Upper lobe of right lung (tissue), 1 donor: ENCODE measurements at places on chromosomes 13 and 19.
A peak's percentile ranks its signal among the peaks of the same experiment; 100 is the strongest.

DNA sequence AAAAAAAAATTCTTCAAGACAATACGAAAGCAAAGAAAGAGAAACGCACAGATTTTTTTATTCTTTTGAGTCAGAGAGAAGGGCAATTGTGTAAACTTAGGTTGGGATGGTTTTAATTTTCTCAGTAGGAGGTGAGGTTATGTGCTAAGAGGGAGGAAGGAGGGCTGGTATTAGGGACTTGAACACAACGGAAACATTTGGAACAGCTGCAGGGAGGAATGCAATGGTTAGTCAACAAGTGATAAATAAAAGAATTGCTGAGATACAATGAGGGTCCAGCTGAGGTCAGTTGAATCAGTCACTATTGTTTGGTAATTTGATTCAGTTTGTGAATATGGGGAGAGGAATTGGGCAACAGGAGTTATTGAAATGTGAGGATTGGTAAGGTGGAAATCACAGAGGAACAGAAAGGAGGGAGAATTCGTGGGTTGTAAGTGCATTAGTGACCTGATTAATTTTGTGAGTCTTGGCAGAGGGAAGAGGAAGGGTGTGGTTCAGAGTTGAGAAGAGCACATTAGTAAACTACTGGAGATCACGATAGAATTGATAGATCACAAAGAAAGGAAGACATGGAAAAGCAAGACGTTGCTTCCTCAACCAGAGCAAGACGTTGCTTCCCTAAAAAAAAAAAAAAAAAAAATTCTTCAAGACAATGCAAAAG lies 499.5 kb upstream of the SPRY2 start:
- no peak for DNase-seq

GRCh38 chr13:40345149-40345514 lies 321.3 kb downstream of the FOXO1 start:
- no peak for DNase-seq

- no peak for DNase-seq
Measured at GRCh38 chr13:108525827-108526226, 103.6 kb upstream of the MYO16 start.

DNA sequence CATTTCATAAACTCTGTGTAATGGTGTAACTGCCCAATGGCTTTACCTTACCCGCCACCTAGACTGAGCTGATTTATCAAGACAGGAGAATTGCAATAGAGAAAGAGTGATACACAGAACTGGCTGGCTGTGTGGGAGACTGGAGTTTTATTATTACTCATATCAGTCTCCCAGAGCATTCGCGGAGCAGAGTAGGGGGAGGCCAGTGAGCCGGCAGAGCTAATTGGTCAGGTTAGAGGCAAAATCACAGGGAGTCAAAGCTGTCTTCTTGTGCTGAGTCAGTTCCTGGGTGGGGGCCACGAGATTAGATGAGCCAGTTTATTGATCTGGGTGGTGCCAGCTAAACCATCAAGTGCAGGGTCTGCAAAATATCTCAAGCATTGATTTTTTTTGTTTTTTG lies 23.4 kb upstream of the SLITRK1 start:
- no peak for DNase-seq

GRCh38 chr13:60689571-60689970 lies 292.6 kb downstream of the TDRD3 start:
- DNase-seq: no peak

DNA sequence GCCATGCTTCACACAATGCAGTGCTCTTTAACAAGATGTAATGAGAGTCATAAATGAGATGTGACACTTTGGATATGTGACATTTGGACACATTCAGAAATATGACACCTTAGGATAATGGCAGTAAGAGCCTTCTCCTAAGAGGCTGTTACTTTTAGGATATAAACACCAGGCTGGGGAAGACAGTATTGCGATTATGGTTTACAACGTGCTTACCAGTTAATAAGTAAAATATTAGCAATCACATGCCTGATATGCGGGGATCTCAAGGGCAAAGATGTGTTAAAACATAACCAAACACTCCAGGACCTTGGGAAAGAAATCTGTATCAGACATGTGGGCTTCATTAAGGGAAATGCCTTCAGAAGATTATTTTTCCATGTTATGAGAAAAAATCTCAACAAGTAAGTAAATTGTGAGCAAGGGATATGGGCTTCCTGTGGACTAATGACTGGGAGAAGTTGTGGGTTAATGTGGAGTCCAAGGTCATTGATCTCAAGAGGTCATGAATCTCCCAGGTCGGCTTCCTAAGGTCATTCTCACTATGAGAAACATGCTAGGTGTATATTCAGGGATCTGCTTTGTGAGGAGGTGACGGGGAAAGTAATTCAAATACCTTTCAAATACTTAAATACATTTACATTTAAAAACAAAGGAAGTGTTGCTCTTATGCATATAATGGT lies 105.3 kb downstream of the STARD13 start:
- no peak for DNase-seq

GRCh38 chr13:93786846-93787489 lies 560.4 kb downstream of the GPC6 start:
- DNase-seq: no peak

DNA sequence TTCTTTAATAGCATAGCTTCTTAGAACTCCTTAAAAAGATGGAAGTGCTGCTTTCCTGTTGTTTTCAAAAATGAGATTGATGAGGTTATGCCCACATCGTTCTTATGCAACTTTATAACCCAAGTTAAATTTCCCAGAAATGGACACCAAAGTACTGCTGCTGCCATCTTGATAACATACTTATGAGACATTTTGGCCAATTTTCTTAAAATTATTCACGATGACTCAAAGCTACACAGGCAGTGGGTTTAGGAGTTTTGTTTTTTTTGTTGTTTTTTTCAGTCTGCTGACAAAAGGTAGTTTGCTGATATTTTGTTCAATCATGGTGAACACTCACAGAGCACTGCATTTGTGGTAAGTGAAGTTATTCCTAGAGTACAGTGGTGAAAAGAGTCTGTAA lies 54.9 kb upstream of the RFC3 start:
- DNase-seq: no peak

DNA sequence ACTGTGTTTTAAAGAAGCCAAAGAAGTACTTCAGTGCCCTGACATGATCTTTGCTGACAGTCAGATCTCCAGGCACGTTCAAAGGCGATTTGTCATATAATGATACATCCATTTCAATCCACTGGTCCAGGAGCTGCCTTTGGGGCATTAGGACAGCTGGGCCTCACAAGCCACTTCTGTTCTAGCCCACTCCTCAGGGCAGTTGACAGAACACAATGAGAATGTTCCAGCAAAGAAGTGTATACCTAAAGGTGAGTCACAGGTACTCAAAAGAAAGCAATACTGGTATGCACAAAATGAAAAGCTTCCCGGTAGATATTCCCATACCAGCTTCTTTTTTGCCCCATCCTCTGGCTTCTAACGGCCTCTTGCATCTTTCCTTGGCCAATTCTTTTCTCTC lies 12.5 kb upstream of the MAP3K10 start:
- no peak for DNase-seq

- peak; percentile 66 for DNase-seq
Measured at GRCh38 chr19:52527956-52528351, 486 bp downstream of the ZNF808 start.

DNA sequence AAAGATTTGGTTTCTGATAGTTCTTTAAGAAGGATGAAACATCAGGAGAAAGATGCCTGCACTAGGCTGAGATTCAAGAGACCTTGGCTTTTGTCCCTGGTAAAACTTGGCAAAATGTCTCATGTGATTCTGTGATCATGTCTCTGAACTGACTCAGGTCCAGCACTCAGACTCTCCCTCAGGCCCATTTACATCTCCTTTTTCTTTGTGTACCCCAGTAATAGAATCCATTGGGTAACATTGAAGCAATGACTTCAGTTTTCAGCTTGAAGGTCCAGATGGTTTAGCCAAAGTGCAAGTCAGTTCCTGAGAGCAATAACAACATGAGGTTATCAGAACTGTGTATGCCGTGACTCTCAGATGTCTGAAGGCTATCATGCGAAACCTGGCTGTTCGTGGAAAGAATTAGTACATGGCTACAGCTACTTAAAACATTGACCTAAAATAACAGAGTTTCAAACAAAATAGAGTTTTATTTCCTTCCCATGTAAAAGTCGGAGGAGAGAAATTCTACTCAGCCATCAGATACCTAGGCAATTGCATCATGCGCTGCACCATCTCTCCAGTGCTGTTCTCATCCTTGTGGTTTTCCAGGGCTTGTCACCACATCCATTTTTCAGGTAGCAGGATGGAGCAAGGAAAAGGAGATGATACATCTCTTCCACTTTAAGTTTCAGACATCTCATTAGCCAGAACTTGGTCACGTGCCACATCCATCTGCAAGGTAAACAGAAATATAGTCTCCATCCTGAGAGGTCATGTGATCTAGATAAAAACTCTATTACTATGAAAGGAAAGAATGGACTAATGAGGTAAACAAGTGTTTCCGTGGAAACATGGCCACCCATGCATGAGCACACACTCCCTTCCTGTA lies 117.3 kb downstream of the POSTN start:
- no peak for DNase-seq

DNA sequence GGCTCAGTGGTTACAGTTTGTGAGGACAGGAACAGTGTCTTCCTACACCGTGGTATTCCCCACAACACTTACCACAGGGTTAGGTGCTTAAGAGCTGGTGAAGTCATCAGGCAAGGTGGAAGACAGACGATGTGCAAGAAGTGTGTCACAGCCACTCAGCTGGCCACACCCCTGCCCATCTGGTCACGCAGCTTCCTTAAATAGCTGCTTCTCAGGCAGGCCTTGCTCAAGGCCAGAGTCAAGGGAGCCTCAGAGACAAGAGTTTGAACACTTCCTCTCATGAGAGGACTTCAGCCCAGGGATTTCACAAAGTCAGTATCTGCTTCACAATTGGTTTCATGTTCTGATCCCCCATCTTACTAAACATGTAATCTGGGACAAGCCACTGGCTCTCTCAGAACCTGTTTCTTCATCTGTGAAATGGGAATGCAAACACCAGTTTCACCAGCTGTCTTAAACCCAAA lies 80.3 kb upstream of the FRY start:
- DNase-seq: peak; percentile 87

- no peak for DNase-seq
Measured at GRCh38 chr13:45048890-45049407, 59.6 kb downstream of the GPALPP1 start.

GRCh38 chr13:32472194-32472621 lies 44.3 kb upstream of the N4BP2L1 start:
- no peak for DNase-seq

DNA sequence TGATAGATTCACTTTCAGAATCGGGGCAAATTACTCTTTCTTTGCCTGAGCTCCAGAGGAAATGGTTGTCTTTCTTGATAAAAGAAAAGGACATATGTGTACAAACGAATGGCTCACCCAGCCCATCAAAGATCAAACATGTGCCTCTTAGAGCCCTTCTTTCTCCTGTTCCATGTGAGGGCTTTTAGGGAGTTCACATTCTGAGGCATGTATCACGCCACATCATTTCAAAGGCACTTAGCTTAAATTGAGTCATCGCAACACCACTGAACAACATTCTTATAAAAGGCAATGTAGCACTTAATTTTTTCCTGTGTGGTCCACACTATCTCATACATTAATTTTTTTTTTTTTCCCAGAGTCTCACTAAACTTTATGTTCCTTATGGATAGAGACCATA lies 521.0 kb downstream of the SUCLA2 start:
- DNase-seq: no peak

GRCh38 chr19:2944775-2945574 lies at the start of gene ZNF77:
Gene ZNF77, minus strand, starts transcription at chr19:2944971. Its CDS starts 131 bp downstream, at chr19:2944840.
- peak; percentile 98 for DNase-seq

DNA sequence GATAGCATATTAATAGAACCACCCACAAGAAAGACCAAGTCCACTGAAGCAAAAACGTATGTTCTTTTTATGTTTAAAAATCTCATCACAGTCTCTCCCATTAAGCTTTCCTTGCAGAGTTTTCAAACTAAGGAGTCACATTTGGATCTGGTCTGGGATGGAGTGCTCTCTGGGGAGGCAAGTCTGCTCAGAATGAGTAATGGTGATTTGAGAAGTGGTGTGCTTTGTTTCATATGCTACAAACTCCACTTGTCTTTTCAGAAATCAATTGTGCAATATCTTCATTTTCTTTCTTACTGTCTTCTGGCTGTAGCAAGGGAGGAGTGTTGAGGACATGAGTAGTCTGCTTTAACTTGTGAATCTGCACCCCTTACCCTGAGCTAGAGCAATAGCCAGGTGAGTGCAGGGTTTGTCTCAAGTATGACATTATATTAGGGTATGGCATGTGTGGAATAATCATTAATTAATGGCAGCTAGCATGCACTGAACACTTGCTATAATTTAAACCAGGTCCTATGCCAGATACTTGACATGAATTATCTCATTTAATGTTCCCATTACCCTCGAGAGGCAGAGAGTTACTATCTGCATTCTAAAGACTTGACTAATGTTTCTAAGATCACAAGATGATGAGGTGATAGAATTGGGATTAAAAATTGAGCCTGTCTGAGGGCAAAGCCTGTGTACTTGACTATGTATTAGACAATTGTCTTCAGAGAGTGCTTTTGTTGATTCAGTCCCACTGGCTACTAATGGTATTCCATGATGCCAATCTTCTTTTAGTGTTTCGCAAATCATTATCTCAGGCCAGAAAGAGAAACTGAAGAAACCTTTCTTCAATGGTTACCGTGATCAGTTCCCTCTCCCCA lies 171.8 kb downstream of the GPC6 start:
- no peak for DNase-seq

DNA sequence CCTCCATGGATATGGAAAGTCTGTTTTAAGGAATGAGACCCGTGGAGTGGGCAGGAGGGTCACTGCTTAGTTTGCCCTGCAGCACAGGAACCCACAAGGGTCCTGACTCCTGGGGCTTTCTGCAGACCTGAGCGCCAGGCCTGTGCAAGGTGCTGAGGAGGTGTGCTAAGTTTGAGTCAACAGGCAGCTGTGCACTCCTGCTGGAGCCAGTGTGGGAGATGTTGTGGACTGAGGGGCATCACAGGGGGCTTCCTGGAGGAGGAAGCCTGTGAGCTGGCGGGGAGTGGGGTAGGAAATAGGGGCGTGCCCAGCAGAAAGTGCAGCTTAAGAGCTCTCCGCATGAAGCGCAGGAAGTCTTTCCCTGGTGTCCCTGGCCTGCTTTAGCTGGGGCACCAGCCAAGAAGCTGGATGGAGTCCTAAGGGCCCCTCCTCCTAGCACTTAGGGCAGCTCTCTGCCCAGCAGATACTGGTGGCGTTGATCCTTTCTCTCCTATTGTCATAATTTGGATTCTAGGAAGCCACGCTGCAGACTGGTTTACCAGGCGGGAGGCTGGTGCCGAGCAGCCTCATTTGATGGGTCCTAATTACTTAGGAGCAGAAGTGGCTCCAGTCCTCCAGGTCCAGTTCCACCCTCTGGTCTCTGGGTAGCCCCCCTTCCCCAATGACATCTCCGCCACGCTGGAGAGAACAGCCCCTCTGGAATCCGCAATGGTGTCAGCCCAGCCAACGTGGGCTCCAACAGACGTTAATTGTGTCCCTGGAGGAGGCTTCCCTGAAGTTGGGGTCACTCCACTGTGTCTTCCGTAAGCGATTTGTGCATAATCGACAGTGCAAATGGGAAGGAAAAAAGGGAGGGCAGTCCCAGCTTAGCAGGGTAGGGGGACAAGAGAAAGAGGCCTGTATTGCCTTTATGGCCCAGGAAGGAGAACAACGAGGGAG lies 309.2 kb downstream of the ZNF536 start:
- DNase-seq: no peak

- DNase-seq: no peak
Measured at GRCh38 chr13:22700246-22700887, 480.4 kb upstream of the SGCG start.

- DNase-seq: no peak
Measured at GRCh38 chr13:85601526-85601925, 197.7 kb downstream of the SLITRK6 start.
